ENCODE measurements at places on chromosomes 12 and 14.

DNA sequence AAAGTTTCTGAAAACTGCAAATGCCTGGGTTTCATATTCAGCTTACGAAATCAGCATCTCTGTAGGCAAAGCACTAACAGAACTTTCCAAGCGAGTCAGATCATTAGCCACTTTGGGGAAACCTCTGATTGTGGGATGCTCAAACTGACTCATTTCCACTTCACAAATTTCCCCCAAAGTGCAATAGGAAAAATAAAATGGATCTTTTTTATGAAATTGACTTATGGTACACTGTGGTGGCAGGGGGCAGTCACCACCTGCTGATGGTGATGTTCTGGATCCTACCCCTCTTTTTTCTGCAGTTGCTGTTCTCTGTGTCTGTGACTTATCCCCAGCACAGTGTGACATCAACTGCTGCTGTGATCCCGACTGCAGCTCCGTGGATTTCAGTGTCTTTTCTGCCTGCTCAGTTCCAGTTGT, 5.6 kb downstream of the TCTN1 start:
- no peak for DNase-seq

DNA sequence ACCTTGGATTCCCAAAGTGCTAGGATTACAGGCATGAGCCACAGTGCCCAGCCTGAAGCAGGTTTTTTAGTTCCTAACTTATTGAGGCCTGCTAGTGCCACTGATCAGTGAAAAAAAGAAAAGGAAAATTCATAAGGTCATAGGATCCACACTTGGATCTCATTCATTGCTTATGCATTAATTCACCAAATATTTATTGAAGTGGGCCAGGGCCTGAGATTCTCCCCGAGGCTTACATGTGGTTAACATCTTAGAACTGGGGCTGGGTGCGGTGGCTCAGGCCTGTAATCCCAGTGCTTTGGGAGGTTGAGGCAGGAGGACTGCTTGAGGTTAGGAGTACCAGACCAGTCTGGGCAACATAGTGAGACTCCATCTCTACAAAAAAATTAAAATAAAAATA, 29.5 kb upstream of the MAP1LC3B2 start:
- DNase-seq = no peak

DNA sequence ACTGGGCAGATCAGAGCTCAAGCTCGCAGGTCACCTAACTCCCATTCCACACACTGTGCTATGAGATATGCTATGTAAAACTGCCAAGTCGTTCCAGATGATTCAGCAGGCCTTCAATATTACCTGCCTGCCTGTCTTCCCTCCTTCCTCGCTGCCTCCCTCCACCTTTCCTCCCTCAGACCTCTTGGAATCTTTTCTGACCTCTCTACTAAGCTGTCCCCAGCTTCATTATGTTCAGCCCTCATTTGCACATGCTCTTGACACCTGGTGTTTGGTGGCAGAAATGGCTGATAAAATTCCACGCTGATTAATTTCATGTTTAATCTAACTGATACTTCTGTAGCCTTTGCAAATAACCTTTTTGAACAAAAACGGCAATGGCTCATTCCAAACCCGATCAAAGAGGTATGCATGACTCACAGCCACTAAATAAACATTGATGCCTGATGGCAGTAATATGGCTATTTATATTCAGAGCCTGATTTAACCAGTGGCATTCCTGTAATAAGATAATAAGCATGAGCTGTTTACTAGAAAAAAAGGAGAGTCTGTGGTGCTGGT, 130.8 kb upstream of the EGLN3 start:
- DNase-seq = no peak

DNA sequence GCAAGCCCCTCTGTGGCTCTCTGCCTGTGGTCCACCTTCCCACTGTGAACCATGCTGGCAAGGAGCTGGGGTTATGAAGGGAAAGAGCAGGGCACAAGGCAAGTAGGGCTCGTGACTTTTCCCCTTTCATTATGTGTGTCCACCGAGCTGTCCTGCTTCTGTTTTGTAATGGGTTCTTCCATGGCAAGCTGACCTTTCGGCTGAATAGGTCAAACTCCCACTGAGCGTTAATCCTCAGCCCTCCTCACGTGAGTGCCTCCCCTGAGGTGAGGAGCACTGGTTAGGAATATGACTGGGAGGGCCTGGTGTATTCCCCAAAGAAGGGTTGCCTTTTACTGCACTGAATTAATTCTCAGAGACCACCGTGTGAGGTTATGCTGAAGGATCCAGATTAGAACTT, 424.3 kb downstream of the NPAS3 start:
- no peak for DNase-seq

DNA sequence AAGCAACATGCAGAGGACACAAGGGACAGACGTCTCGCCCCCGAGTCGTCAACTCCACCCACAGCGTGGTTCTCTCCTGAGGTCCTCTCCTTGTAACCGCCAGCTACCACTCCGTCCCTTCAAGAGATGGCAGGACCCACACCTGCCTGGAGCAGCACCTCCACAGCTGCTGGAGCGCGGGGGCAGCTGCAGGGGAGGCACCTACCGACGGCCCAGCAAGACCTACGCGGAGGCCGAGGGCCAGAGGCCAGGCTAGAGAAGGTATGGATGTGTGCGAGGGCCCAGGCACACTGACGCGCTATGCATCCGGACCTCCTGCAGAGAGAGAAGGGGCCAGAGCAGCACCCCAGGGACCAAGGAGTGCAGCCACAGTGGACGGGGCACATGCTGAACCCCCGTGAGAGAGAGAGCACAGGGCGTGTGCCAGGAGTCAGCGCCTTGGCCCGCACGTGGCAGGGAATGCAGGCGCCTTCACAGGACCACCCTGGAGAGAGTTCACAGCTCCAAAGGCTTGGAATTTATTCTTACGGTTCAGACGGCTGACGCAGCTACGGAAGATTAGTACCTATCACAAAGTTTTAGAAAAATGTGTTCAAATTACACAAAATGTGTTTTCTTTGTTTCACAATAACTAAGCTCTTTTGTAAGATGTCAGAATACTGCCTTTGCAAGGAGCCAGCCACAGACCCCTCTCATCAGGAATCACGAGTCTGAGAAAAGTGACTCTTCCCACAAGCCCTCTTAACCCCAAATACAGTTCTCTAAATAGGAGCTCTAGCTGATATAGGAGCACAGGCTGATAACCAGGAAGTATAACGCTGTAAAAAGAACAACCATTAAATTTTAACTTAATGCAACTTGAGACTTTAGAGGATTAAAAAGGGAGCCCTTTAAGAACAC, 36.8 kb downstream of the CDC42BPB start:
- no peak for DNase-seq

DNA sequence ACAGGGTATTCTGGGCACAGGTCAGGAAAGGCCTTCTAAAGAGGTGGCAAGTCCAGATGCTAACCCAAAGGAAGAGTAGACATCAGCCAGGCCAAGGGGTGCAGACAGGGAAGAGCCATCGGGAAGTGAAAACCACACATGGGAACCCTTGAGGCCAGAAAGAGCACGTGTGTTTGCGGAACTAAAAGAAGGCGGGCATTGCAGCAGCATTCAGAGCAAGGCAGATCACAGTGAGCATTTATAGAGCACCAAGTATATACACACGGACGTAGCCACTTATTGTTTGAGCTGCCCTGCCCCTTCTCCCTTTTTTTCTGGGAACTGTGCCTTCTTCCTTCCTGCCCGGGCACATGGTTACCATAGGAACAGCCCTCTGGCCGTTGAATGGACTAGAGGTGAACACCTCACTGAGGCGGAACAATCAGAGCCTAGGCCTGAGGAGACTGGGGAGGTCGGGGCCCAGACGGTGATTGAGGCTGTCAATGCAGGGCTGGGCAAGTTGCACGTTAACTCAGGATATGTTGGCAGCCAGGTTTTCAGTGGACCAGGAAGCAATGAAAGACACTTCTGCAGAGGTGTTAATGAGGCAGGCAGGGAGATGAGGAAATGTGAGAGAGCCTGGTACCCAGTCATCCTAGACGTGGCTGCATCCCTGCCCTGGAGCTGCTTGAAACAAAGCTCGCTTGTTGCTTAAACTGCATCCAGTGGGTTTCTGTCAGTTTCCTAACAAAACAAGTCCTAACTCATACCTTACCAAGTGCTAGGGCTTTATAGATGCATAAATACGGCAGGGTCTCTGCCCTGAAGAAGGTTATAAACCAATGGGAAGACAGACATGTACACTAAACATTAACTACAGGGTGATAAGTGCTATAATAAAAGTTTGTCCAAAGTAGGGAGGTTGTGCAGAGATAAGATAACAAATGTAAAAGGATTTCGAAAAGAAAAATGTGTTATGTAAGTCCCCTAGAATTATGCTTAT, 34.2 kb downstream of the MOAP1 start:
- no peak for DNase-seq

DNA sequence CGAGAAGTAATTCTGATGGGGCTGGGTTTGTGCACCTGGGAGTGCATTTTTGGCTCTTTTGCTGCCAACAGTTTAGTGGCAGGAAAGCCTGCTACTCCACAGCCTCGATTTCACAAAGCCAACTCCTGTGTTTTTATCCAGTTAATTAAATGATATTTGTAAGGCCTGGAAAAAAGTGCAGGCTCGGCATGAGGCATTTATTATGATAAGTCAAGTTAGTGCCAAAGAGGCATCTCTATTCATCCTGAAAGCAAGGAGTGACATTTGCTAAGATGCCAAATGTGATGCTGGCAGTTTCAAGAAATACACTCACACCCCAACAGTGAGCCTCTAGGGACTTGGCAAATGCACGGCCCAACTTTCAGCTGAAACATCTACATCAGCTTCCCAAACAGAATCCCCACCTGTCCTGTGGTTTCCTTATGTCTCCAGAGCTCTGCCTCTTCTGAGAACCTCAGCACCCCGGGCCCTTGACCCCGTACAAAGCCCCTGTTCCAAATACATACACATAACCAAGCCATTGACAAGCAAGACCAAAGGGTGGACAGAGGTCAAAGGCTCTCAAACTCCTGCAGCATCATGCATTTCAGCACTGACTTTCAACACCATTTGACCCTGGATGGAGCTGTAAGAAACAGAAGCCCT, 955.1 kb upstream of the TMEM132C start:
- no peak for DNase-seq

DNA sequence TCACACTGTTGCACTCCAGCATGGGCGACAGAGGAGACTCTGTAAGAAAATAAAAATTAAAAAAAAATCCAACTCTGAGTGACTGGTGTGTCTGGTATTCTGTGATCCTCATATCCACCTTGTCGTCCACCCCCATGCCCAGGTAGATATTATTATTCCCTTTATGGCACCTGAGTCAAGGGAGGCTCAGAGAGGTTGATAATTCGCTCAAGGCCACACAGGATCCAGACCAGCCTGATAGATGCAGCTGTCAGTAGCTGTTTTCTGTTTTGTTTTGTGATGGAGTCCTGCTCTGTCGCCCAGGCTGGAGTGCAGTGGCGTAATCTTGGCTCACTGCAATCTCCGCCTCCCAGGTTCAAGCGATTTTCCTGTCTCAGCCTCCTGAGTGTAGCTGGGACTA, 14.8 kb upstream of the FAM222A start:
- no peak for DNase-seq

GRCh38 chr14:33851366-33851765, 99.5 kb downstream of the EGLN3 start:
- no peak for DNase-seq

DNA sequence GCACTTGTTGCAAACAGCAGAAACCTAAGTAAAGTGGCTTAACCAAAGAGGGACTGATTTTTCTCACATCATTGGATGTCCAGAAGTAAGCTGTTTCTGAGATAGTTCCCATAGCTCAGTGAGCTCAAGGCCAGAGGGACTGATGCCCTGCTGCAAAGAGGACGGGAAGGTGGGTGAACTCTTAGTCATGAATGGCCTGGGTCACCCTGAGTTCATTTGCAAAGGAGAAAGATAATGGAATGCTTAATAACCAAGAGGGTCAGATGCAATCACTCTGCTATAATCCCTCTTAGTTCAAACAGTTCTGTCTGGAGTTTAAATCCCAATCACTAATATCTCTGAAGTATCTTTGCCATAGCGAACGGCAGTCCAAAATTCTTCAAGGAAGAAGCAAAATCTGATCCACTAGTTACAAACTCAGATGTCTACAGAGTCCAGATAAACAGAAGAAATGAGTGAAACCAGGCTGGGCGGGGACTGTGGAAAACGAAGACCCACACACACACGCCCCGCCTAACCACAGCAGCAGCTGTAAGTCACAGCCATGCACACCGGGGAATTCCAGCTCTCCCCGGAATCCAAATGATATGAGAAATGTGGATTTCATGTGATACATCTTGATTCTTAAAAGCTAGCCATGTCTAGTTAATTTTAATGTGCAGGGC, 289.5 kb downstream of the TMEM132D start:
- DNase-seq = no peak

- DNase-seq = no peak
Measured at GRCh38 chr14:100299238-100299560, 7.0 kb downstream of the SLC25A29 start.

DNA sequence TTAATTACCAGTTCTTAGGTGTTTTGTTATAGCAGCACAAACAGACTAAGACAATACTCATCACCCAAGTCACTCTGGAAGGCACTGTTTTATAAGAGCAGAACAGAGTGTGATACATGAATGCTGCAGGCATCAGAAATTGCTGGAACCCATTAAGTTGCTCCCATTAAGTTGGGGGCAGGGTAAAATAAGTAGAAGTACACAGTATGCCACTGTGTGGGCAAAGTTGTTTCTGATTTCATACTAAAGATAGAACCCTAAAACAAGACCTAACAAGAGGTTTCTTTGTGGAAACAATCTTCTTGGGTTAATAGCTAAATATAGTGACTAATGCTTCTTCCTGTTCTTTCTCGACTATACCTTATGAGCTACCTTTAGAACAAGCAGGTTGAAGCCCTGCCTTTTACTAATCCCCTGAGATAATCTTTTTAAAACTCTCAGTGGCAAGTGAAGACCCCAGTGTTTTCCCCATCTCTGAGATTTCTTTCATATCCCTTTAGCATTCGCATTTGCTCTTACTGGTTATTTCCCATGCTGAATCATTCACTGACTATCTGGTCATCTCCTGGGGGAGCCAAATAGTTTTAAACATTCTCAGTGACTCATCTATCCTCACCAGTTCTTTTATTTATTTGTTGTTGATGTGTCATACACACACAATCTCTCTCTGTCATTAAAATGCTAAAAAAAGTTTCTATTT, 52.3 kb downstream of the SOCS2 start:
- DNase-seq = no peak

GRCh38 chr12:31728289-31728916, 418 bp downstream of the AMN1 start:
- DNase-seq = no peak

Measured in activated CD8-positive, alpha-beta memory T cell treated with anti-CD3 and anti-CD28 coated beads for 1 hour (primary cell).